Stomach (tissue), 19 donors: ENCODE measurements at places on chromosomes 12 and 14. TPM values are rescaled to one million over a fixed set of nuclear protein-coding genes. Genes with fewer than 3 reads are reported as not detected.

Gene ZDHHC17
- 7.1 TPM for polyA plus RNA-seq

DNA sequence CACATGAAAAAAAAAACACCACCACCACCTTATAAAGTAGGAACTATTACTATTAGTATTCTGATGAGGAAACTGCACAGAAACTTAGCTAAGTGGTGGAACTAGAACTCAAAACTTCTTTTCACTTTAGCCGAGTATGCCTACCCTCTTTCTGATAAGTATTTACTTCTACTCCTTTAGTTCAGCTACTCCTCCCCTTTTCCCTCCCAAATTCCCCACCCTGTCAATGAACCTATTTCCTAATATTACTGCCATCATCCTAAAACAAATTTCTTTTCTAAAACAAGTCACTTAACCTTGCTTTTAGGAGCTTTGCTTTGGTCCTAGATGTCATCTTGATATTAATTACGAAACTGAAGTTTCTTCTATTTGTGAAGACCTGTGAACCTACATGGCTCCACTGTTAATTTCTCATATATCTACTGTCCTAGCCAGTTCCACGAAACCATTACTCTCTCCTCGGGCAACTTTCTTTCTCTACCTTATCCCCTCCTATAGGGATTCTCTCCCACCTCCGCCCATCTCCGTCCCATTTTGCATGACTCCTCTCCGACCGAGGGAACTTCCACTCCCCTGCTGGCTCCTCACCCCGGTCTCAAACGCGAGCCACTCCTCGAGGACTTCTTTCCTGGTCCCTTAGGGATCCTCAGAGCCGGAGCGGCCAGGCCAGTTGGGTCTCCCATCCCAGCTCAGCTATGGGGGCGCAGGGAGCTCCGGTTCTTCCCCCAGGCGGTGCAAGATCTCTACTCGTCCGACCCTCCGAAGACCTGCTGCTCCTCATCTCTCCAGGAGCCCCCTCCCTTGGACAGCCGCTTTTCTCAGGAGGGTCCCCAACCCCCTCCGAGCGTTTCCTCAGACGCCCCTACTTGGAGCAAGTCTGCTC lies 1.1 kb downstream of the NUMB start:
- peak overlapping the region; percentile 90 for H3K4me3 ChIP-seq
- peak overlapping the region; percentile 97 for H3K27ac ChIP-seq
- H3K36me3 ChIP-seq, result no peaks in the 10 kb centered on the region
- H3K27me3 ChIP-seq, result no peaks in the 10 kb centered on the region
- DNase-seq, result no peak

DNA sequence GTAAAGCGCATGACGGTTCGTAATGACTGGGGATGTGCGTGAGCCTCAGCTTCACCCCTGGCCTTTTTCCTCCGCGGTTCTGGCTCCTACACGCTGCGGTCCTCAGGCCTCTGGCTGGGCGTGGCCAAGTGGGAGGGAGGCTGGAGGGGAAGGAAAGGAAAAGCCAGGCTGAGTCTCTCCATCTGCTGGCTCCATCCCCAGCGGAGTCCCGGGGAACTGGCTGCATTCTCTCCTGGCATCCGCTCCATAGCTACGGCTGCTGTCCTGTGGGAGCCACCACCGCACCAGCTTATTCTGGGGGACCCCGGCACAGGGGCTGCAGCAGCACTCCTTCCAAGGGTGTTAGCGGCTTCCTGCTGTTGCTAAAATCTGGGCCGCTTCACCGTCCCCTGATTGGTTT lies 68.2 kb upstream of the SLC24A4 start:
- no peak overlapping the region for H3K27ac ChIP-seq
- no peak for DNase-seq
- peaks cover 12% of the 10 kb centered on the region for H3K4me1 ChIP-seq
- no peaks in the 10 kb centered on the region for H3K36me3 ChIP-seq

GRCh38 chr12:19620222-19620621 lies 180.9 kb downstream of the AEBP2 start:
- no peak overlapping the region for H3K4me3 ChIP-seq
- H3K4me1 ChIP-seq, result no peaks in the 10 kb centered on the region
- H3K27me3 ChIP-seq, result no peaks in the 10 kb centered on the region
- DNase-seq, result peak; percentile 35
- no peaks in the 10 kb centered on the region for H3K36me3 ChIP-seq

DNA sequence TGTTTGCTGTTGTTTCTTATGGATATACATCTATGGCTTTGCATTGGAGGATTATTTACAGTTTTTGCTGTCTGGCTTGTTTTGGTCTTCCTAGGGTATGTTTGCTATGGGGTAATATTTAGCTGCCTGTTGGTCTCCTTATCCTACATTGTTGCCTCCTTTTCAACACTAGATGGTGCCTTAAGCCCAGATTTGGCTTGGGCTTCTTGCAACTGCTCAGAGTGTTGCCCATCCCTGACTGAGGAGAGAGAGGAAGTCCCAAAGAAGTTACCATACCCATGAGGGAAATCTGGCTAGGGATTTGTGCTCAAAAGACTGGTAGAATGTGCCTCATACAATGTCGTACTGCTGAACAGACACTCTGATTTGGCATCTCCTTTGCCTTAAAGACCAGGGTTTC lies 94.6 kb upstream of the MUCL1 start:
- peaks cover 5% of the 10 kb centered on the region for H3K4me1 ChIP-seq
- H3K4me3 ChIP-seq, result no peak overlapping the region
- peak; percentile 51 for DNase-seq
- no peak overlapping the region for H3K27ac ChIP-seq
- H3K36me3 ChIP-seq, result no peaks in the 10 kb centered on the region
- H3K27me3 ChIP-seq, result no peaks in the 10 kb centered on the region
